ENCODE measurements at places on chromosomes 1 and 21.

- H3K27me3 ChIP-seq, result no peaks in the 10 kb centered on the region
- no peak for DNase-seq
- 0 out of 2 replicates have a peak overlapping the region, but pooled peaks have one; percentile 29 for H3K27ac ChIP-seq
Observed at GRCh38 chr1:6220236-6220635, 14.3 kb downstream of the RNF207 start.

- H3K27me3 ChIP-seq, result no peaks in the 10 kb centered on the region
- no peaks in the 10 kb centered on the region for H3K4me1 ChIP-seq
- DNase-seq, result no peak
Observed at GRCh38 chr1:58762806-58763205, 21.0 kb downstream of the JUN start.

DNA sequence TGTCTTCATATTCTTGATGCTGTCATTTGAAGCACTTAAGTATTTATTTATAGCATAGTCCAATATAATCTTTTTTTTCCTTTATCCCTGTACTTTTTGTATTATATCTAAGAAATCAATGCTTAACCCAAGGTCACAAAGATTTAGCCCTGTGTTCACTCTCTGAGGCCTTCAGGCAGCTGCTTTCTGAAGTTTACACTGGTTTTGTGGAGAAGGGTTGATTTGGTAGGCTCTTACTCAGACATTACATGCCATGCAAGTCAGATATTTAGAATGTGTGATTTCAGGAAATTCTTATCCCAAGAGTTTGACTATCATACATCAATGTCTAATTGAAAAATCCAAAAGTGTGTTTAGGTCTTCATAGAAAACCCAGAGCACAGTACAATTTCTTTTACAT, 56.3 kb downstream of the PALMD start:
- no peak overlapping the region for H3K4me3 ChIP-seq
- DNase-seq, result no peak
- no peaks in the 10 kb centered on the region for H3K4me1 ChIP-seq
- no peaks in the 10 kb centered on the region for H3K36me3 ChIP-seq
- H3K27me3 ChIP-seq, result peaks cover 2% of the 10 kb centered on the region

- H3K27ac ChIP-seq, result no peak overlapping the region
- H3K4me1 ChIP-seq, result peaks cover 3% of the 10 kb centered on the region
- H3K27me3 ChIP-seq, result no peaks in the 10 kb centered on the region
Observed at GRCh38 chr1:111596499-111596898, 23.1 kb upstream of the RAP1A start.

DNA sequence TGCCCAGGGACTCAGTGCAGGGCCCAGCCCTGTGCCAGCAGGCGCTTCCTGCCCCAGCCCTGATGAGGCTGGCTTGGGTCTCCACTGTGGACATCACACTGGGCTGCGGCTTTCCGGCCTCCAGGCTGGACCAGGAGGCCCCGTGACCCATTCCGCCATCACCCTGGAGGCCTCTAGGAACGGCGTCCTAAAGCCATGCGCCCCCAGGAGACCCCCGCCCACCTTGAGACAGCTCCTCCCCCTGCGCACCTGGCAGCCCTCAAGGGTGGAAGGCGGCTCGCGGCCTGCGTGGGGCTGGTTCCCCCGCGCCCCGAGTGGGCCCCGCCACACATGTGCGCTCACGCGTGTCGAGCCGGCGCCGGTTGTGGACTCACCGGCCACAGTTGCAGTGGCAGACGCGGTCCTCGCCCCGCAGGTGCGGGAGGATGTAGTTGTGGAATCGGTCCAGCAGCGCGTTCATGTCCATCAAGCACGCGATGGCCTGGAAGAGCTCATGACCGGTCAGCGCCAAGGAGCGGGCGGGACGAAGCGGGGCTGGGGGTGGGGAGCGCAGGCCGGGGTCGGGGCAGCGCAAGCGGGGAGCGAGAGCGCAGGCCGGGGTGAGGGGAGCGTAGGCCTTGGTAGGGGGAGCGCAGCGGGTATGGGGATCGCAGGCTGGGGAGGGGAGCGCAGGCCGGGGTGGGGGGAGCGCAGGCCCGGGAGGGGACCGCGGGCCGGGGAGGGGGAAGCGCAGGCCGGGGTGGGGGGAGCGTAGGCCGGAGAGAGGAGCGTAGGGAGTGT, 924 bp downstream of the TMEM240 start:
- H3K27ac ChIP-seq, result no peak overlapping the region
- no peaks in the 10 kb centered on the region for H3K4me1 ChIP-seq
- no peaks in the 10 kb centered on the region for H3K27me3 ChIP-seq

GRCh38 chr1:100134872-100135271, 1.9 kb downstream of the TRMT13 start:
- peaks cover 20% of the 10 kb centered on the region for H3K4me1 ChIP-seq
- H3K27ac ChIP-seq, result no peak overlapping the region
- H3K4me3 ChIP-seq, result no peak overlapping the region
